SW 1271 (cell line): ENCODE measurements at places on chromosomes 7 and 10.

- DNase-seq: no peak
These were observed 230.8 kb upstream of the NRP1 start for GRCh38 chr10:33565231-33565630.

GRCh38 chr10:72310241-72310633 lies 36.5 kb downstream of the DDIT4 start:
- DNase-seq: no peak

DNA sequence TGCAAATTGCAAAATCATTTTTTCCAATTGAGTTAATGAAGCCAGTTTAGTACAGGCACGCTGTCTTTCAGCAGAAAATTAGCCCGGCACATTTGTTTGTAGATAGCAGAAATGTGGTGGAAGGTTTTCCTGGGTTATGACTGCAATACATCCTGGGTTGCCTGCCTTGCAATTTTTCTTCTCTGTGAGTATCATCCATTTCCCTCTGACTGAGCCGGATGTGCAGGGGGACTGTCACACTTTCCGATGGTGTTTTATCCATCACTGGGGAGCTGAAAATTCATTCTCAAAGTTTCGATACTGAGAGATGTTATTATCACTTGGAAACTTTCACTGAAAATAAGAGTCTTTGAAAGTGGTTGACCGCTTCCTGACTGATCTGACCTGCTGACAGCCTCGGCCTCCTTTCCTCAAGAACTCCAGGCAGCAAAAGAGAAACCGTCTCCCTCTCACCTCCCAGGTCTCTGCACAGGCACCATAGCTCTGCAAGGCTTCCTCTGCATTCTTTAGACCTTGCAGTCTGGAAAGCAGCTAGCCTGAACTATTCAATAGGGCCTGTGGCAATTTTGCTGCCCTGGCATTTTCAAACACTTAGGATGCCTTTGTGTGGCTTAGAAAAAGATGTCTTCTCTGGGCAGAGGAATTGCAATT lies 320.8 kb upstream of the NRP1 start:
- no peak for DNase-seq

- no peak for DNase-seq
These were observed 18.9 kb downstream of the ATP6V1F start for GRCh38 chr7:128881458-128882125.

- peak; percentile 95 for DNase-seq
These were observed 309.1 kb downstream of the MDFIC start for GRCh38 chr7:115230882-115231571.

GRCh38 chr7:95863-96260 lies 96.5 kb upstream of the FAM20C start:
- no peak for DNase-seq

DNA sequence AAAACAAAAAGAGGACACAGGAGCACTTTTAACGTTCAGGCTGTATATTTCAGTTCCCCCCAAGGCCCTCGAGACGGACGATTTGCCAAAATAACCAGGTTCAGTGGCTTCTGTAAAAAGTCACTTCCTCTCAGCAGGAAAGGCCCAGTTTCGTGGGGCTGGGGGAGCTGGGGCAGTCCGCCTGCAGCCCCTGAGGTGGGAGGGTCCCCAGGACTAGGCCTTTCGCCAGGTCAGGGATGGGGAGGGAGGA lies 28.8 kb downstream of the WDR86 start:
- DNase-seq: no peak

DNA sequence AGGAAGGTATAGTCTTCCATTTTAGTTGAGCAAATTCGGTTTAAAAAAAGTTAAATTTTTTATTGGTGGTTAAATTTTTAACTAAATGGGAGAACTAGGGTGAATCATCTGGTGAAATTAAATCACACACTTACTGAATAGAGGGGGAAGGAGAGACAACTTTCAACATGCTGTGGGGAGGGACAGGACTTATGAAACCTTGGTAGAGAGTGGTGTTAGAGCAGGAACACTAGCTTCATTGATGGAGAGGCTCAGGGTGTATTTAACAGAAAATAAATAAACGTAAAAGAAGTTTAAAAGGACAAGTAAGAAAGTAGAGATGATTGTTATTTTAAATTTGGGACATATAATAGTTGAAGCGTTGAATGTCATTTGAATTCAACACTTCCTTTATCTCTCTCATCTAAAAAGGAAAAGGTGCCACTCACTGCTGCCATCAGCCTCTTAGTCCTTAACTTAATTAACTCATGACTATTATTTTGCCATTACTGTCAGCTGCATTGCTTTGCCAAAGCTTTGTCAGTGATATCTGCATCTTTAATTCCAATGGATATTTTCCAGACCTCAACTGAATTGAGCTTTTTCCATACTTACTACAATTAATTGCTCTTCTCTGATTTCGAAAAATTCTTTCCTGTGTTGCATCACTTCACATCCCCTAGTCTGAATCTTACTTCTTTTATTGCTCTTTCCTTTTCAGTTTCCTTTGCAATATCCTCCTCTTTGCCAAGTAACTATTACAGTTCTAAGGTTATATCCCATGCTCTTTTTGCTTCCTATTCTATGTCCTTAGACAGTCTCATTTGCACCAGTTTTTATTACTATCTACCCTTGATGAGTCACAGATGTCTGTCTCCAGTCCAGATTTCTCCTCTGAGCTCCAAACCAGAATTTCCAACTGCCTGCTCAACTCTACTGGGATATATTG lies 71.7 kb downstream of the GNAT3 start:
- no peak for DNase-seq

- peak; percentile 50 for DNase-seq
These were observed 5.3 kb upstream of the NAT16 start for GRCh38 chr7:101185258-101185839.

- DNase-seq: no peak
These were observed 224.4 kb downstream of the ARHGAP12 start for GRCh38 chr10:31704195-31704594.

DNA sequence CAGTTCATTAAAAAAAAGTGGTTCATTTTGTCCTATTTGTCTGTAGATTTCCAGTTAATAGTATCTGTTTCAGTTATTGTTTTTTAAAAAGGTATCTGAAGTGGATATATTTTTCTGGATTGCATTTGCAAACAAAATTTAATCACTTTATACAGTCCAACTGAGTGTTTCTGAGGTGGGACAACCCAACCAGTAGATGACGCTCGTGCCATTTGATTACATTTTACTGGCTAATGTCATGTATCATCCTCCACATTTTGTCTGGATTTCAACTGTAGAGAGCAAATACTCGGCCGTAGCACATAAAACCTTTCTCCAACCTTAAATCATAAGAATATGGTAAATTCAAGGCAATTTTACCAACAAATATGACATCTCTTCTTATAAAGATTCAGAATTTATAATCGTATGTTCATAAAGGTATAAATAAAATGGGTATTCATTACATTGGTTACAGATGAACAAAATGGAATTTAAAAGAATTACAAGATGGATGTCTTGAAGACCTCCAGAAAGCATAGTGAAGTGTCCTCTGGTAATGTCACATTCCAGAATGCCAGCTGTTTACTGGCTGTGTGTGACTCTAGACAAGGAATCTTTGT lies 789.0 kb downstream of the PHTF2 start:
- DNase-seq: no peak

DNA sequence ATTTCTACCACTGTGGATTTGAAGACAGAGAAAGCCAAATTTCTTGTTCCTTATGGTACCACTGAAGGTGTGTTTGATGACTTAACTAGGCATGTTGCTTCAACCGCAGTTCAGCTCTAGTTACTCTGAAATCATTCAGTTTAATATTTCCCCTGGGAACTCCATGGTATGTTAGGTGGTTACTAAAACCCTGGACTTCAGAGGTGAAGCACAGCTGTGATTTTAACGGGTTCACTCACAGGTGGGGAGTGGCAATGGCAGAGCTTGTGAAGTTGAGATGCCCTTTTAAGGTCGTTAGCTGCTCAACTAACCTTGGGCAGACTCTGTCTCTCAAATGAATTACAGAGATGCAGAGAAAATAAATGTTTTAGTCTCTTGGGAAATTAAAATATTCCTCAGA lies 163.6 kb upstream of the PHYHIPL start:
- no peak for DNase-seq

- no peak for DNase-seq
These were observed 120.1 kb upstream of the AOAH start for GRCh38 chr7:36844374-36844773.

DNA sequence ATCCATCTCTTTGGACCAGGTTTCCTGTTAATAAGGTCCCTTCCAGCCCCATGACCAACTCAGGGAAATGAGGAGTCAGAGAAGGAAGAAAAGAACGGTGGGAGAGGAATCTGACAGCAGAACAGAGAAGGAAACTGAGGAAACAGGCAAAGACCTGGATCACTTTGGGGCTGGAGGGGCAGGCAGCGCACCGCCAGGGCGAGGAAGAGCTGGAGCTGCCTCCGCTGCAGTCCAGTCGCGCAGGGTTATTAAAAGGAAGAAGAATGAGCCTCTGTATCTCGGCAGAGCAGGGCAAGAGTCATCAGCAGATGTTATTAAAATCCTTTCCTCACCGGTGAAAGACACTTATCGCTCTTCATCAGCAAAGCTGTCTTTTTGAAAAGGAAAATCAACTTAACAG lies 37.7 kb upstream of the R3HCC1L start:
- no peak for DNase-seq

DNA sequence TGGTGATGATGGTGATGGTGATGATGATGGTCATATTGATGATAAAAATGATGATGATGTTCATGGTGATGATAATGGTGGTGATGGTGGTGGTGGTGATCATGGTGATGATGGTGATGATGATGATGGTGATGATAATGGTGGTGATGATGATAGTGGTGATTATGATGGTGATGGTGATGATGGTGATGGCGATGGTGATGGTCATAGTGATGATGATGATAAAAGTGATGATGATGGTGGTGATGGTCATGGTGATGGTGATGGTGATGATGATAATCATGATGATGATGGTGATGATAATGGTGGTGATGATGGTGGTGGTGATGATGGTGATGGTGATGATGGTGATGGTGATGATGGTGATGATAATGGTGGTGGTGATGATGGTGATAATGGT lies 478.7 kb downstream of the TYW1 start:
- no peak for DNase-seq

GRCh38 chr7:51374936-51375335 lies 58.3 kb upstream of the COBL start:
- DNase-seq: no peak

DNA sequence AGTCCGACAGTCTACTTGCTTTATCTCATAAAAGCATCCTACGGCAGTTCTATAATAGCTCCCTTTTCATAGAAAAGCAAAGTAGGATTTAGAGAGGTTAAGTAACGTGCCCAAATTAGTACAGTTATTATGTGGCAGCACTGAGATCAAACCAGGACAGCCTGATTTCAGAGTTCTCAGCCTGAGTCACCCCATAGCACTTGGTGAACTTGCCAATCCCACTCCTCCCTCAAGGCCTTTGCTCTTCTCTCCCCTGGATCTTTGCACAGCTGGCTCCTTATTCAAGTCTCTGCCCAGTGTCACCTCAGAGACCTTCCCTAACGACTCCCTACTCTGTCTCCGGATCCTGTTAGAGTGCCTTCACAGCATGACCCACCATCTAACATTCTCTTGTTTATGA lies 438.0 kb upstream of the NFE2L3 start:
- no peak for DNase-seq

DNA sequence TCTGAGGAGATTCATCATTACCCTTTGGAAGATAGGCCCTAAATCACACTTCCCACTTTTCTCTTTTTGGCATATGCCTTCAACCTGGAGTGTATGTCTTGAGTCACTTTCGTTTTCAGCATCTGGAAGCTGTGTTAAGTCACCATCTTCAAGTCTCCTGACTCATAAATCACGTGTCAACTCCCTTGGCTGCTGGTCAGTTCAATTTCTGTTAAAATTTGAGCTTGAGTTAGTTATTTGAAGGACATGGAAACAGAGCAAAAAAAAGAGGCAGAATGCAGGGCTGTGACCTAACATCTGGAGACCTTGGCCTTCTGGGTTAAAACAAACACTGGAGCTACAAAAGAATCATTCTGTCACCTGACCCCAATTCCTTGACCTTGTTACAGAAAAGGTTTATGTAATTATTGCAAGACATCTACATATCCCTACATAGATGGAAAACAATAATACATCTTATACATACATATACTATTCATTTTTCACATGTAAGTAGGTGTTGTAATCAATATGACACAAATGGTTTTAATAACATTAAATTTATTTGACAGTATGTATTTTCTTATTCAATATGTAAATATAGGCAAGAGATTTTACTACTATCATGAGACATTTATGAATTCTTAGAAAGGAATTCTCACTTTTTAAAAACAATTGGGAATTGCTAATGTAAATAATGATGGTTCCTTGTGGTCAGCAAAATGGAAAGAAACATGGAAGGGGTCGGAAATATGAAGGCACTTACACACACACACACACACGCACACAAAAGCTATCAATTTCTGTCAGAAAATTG lies 169.7 kb upstream of the PHYHIPL start:
- no peak for DNase-seq

DNA sequence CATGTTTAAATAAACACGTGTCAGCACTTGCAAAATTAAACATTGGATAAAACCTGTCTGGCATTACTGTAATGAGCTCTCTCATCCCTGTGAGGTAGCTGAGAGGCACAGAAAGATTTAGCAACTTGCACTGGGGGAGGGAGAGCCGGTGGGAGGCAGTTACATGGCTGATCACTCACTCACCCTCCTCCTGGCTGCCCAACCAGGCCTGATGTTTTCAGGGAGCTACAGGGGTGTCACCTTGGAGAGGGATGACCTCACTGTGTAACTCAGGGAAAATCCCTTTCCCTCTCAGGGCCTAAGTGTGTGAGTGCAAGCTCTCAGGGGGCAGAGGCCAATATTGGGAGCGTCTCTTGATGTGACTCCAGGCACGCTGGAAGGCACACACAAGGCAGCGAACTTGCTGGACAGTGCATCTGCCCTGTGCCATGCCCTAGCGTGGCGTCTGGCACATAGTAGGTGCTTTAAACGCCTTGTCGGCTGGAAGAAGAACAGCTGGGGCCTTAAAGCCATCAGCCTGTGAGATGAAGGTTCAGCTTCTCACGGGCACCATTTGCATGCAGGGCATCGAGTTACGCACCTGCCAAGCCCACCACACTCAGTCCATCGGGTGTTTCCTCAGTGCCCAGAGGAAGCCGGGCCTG lies 51.1 kb downstream of the ELFN1 start:
- DNase-seq: no peak

DNA sequence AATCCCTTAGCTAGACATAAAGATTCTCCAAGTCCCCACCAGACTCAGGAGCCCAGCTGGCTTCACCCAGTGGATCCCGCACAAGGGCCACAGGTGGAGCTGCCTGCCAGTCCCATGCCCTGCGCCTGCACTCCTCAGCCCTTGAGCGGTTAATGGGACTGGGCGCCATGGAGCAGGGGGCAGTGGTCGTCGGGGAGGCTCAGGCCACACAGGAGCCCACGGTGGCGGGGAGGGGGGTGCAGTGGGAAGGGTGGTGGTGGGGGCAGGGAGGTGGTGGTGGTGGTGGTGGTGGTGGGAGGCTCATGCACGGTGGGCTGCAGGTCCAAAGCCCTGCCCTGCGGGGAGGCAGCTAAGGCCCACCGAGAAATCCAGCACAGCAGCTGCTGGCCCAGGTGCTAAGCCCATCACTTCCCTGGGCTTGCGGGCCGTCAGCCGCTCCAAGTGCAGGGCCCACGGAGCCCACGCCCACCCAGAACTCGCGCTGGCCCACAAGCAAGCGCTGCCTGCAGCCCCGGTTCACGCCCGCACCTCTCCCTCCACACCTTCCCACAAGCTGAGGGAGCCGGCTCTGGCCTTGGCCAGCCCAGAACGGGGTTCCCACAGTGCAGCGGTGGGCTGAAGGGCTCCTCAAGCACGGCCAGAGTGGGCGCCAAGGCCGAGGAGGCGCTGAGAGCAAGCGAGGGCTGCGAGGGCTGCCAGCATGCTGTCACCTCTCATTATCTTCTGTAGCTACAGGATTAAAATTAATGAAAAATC lies 732.5 kb upstream of the POM121L12 start:
- DNase-seq: no peak

GRCh38 chr10:108817584-108817983 lies 1105.7 kb downstream of the XPNPEP1 start:
- DNase-seq: no peak
